ENCODE measurements at places on chromosomes 11 and 22.

DNA sequence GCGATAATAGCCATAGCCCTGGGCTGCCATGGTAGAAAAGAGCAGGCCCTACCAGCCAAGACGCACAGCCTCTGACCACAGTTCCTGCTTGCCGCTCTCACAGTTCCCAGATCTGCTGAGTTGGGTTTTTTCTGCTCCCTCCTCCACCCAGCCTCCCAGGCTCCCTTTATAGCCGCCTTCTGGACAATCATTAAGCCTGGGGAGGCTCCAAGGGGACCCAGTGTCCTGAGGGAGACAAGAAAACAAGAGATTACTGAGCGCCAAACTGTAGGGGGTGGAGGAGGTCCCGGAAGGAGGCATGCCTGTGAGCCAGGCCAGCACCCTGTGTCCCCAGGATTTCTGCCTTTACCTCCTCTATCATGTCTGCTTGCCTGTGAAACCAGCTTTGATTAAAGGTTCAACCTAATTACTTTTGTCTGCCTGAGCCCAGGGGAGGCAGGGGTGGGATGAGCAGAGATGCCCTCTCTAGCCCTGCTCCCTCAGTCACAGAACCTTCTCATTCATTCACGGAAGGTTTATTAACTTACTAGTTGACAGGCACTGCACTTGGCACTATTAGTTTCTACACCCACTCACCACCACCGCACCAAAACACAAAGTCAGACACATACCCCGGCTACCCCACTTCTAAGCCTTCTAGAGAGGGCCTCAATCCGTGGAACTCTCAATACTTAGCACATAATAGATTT is 1.2 kb downstream of the SLC37A4 start:
- peak; percentile 14 for DNase-seq

DNA sequence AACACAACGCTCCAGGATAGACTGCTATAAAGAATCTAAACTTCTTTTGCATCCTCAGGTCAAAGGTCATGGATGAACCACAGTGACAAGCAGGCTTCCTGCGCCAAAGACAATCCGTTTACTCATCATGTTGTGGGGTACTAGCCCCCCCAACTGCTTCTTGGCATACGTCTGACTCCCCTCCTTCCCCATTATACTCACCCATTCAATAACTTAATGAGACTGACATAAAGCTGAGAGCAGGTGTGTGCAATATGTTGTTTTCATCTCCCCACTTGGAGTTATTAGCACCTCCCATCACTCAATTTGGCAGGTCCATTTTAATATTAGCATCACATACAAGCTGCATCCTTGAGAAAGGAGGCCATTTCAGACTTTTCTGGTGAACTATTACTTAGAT is 157.1 kb downstream of the CADM1 start:
- no peak for DNase-seq

GRCh38 chr22:40024201-40025061 is 29.7 kb downstream of the FAM83F start:
- peak; percentile 13 for DNase-seq

- no peak for DNase-seq
Measured at GRCh38 chr11:68762481-68762880, 11.2 kb upstream of the TESMIN start.

GRCh38 chr11:131454989-131455388 is 84.6 kb downstream of the NTM start:
- DNase-seq = no peak

- DNase-seq = no peak
Measured at GRCh38 chr11:19805376-19805775, 92.7 kb downstream of the NAV2 start.

DNA sequence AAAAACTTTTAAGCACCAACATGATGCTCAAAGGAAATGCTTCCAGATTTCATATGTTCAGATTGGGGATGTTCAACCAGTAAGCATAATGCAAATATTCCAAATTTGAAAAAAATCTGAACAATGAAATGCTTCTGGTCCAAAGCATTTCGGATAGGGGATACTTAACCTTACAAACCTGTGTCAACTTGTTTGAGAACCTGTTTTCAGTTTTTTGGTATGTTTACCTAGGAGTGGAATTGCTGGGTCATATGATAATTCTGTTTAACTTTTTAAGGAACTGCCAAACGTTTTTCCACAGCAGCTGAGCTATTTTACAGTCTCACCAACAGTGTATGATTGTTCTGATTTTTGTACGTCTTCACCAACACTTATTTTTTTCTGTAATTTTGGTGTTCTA is 23.7 kb downstream of the FAR1 start:
- no peak for DNase-seq

All from stimulated activated CD8-positive, alpha-beta memory T cell treated with anti-CD3 and anti-CD28 coated beads, Interleukin-12 subunit alpha, Interleukin-12 subunit beta, amount 100 ng/mL, for 4 hours (primary cell).